HT-29 (cell line): ENCODE measurements at places on chromosomes 12 and 14.

DNA sequence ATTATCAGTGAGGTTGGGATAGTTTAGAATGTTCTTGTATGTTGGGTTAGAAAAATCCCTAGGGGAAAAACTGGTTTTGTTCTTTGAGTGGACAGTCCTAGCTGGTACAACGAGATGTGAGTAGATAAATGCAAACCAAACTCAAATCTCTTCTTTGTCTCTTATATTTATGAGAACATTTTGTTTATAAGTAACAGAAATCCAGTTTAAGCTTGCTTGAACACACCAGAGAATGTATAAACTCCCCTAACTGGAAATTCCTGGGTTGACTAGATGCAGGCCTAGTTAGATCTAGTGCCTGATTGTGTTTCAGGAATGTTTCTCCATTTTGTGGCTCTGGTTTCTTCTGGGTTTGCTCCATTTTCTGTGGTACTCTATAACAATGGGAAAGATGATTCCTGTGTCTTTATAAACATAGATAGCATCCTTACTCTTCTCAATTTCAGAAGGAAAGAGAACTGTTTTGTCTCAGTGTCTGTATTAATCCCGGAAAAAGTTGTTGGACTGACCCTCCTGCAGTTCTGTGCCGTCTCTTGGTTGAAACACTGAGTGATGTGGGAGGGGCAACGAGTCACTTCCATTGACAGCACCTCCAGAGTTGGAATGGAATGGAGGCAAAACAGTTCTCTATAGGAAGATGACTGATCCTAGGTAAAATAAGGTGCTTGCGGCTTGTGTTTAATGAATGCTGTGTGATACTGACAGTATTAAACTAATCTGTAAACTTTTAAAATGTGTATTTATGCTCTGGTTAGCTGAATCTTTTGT lies 244.8 kb downstream of the TMTC2 start:
- peak; percentile 48 for DNase-seq

- no peak for DNase-seq
These were observed 119.5 kb upstream of the ARHGAP5 start for GRCh38 chr14:31957565-31957964.

DNA sequence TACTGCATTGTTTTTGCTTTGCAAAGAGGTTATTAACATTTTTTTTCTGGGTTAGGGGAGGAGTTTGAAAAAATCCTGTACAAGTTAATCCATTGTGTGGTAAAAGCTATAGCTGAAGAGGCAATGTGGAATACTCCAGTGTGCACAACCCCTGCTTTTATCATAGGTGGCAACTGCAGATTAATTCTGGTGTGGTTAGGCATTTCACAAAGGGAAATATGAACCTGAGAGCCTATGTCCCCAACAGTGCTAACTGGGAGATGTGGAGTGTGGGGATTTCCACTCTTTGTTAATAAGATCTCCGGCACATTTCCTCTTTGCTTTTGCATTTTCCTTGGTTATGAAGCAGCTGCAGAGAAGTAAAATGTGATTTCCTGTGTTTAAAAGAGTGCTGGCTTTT lies 33.6 kb downstream of the PRORP start:
- no peak for DNase-seq

DNA sequence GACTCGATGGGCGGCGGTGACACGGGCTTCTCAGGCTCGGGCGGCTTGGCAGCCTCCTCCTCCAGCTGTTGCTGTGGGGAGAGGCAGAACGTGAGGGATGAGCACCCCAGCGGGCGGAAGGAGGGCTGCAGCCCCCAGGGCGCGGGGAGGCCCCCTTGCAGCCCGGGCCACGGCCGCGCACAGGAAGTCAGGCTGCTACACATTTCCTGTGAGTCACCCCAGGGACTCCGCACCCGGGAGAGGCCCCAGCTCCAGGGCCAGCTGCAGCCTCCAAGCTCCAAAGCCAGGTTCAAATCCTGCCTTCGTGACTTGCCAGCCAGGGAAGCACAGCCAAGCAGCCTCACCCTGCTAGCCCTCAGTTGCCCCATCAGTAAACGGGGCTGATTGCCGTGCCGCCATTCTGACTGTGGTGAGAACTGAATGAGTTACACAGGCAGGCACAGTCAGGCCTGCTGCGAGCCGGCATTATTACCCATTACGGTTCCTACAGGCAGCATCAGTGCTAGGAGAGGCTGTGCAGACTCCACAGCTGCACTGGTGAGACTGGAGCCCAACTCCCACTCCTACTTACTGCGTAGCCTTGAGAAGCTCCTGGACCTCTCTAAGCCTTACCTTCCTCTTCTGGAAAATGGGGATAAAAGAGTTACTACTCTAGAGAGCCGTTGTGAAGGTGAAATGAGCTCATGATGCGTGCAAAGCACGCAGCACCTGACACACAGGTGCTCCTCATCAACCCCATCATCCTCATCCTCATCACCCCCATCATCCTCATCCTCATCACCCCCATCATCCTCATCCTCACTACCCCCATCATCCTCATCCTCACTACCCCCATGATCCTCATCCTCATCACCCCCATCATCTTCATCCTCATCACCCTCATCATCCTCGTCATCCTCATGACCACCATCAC lies 100.9 kb downstream of the NCOR2 start:
- DNase-seq: no peak

DNA sequence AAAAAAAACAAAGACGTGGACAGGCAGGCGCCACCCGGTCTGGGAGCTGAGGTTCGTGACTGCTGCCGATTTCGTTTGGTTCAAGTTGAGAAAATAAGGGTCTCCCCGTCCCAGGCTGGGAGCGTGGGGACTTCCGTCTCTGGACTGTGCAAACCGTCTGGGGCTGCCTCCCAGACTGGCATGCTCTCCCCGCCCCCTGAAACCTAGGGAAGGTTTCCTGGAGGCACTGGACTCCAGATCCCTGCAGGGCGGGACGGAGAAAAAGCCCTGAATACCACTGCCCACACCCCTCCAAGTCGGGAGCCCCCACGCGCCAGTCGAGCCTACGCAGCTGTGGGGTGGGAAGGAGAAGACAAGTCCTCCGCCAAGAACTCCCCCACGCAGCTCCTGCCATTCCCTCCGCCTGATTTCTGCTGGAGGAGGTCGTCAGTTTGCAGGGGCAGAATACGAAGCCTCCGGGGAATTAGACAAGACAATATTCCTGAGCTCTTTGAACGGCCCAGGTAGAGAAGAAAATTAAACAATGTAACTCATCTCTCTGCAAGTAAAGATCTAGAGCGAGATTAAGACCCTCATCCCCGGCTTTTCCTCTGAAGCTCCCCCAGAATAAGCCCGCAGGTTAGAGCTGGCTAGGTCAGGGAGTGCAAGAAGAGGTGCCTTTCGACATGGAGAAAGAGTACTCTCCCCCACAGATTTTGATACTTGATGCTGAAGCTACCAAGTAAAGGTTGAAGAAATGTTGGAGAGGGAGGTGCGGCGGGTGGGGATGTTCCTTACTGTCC lies 10.4 kb upstream of the HOXC13 start:
- DNase-seq: no peak

DNA sequence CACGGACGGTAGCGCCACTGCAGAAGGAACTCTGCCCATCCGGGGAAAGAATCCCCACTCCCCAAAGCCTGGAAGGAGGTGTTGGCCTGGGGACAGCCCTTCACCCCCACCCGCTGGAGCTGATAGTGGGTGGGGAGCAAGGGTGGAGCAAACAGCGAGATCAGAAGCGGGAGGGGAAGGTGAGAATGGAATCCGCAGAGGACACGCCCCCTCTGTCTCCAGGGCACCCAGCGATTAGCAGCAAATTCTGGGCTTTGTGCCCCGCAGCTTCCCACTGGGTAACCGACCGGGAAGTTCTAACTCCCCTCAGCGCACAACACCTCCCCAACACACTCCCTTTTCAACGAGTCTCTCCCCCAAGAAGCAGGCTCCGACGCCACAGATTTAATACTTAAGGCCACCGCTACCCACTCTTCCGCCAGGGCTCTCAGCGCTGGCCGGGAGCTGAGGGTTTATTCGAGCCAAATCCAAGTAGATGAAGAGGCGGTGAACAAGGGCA lies 1.4 kb downstream of the SLC25A29 start:
- peak; percentile 52 for DNase-seq

DNA sequence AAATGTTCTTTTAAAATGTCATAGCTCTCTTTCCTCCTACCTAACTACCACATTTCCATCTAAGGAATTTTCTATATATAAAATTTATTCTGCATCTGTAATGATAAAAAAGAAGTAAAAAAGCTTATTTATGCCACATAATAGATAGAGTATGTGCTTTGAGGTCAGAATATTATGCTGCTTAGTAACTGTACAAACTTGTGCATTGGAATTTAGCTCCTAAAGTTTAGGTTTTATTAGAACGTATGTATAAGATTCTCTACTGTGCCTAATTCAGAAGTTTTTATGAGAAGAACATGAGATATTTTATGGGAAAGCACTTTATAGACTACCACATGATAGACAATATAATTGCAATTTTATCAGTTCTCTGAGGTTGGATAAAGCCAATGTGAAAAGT lies 384.6 kb downstream of the SLC16A7 start:
- DNase-seq: no peak

- no peak for DNase-seq
These were observed 326.1 kb downstream of the NAV3 start for GRCh38 chr12:78156751-78157150.

GRCh38 chr12:19025582-19025981 lies 104.0 kb upstream of the PLEKHA5 start:
- peak; percentile 69 for DNase-seq

DNA sequence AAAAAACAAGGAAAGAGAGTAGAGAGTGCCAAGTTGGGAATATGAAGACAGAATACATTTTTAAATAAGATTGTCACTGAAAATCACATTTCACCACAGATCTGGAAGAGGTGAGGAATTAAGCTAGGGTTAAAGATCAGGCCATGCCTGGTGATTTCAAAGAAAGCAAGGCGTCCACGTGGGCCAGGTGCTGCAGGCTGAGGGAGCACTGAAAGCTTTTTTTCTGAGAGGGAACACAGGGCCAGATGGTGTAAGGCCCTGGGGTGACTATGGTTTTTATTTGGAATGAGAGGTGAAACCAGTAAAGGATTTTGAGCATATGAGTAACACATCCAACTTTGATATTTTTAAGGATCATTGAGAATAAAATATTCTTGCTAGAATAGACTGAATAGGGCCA lies 20.9 kb downstream of the SYT1 start:
- DNase-seq: no peak

DNA sequence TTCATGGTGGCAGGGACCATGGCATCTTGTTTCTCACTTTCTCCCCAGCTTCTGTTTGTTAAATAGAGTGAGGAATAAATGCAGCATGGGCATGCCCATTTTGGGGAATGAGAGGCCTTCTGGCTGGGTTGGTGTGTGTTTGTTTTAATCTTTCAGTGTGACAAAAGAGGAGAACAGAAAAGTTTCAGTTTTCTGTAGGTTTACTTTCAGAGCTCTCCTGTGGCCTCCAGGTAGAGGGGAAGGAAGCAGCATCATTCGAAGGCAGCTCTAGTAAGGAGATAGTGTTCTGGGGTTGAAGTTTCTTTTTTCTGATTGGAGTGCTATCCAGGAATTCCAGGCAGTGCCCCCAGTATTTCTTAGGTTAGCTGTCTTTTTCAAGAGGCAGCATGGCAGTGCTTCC lies 15.3 kb downstream of the MSRB3 start:
- DNase-seq: no peak

GRCh38 chr12:67764946-67765619 lies 116.5 kb downstream of the DYRK2 start:
- DNase-seq: no peak
